ENCODE measurements at places on chromosomes 7 and 10.

DNA sequence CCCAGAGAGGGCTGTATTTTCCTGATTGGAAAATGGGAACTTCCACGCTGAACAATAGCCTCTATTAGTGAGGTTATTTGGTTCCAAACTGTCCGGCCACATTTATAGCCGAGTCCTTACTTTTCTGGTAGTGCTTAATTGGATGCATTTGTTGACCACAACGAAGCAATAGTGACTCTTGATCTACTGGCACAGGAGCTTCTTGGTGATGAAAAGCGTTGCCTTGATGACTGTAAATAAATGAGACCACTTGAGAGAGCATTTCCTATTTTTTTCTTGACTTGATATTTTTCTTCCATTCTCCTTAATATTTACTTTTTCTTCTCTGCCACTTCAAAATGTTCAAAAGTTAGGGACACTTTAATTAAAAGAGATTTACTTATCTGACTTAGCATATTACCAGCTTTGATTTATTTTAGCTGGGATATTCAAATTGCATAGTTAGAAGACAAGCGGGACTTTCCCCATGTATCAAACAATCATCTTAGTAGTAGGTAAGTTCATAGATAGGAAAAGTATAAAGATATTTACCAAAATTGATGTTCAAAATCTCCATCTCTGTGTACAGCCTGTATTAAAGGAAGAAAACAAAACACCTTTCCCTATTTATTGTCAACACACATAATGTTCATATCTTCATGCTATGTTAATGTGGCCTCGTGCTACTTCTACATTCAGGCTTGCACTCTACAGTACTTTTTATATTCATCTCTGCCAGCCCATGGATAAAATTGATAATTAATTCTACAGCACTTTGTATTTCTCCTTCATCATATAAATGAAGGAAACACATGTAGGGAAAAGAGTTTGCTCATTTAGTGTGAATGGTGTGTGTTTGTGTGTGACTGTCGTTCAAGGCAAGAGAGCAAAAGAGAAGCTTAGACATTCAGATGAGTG lies 5.1 kb upstream of the SP8 start:
- DNase-seq: no peak

DNA sequence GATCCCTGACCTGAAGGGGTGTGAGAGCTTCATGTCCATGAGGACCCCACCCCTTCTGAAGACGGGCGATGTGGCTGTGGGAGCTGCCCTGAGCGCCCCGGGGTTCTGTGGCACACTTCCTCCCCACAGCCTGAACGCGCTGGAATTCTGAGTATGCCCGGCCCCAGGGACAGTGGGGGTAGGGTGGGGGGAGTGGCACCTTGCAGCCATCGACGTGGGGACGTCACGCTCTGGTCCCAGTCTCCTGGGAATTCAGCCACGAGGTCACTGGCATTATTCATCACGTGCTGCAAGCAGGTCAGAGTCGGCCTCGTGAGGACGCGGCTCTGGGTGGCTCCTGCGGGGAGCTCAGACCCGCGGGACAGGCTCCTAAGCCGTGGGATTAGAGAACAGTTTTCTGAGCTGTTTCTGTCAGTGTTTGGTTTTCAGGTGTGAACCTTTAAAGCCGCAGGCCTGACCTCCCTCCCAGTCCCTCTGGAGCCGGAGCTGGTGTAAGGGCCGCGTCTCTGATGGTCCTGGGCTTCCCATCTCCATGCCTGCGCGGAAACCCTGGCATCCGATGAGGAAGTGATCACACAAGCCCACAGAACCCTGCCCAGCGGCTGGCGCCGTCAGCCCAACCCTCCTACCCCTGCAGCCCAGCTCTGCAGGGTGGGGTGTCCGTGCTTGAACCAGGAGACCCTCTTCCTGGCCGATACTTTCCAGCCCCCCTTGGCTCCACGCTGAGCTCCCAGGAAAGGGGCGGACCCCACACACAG lies 16.1 kb downstream of the GPR146 start:
- DNase-seq: peak; percentile 67

DNA sequence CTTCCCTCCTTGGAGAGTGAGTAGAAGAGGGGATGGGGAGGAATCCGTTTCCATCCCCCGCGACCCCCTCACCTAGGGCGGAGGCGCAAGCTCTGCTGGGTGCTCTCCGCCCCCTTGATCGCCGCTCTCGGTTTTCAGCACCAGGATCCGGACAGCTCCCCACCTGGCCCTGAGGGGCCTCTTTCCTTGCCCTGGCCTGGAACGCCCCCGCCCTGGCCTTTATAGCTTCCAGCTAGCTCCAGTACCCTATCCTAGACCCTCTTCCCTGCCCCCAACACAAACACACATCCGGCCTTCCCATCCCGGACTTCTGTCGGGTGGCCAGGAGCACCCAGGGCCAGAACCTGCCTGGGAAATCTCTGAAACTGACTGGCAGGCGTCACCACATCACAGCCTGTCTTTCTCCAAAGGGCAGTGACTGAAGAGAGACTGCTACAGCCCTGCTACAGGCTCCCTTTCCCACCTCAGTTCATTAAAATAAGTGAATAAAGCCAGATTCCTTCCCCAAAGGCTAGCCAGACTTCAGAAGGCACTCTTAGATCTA lies 72.3 kb upstream of the LEP start:
- peak; percentile 89 for DNase-seq

DNA sequence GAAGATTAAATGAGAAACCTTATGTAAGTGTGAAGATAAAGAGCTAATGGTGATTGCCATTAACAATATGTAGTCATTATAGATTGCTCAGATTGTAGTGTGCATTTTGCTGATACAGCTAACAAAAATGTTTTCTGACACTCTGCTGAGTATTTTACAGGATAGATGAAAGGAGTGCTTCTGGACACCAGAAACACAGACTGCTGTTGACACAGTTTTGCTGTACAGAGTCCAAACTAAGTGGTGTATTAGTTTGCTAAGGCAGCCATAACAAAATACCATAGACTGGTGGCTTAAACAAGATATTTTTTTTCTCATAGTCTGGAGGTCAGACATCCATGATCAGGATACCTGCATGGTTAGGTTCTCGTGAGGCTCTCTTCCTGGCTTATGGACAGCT lies 2.2 kb downstream of the SMC3 start:
- no peak for DNase-seq

Measured in ecto neural progenitor cell (in vitro differentiated cells).